ENCODE measurements at places on chromosomes 12 and 14.
A peak's percentile ranks its signal among the peaks of the same experiment; 100 is the strongest.

- no peak for DNase-seq
Observed at GRCh38 chr14:95829321-95829720, 47.3 kb upstream of the TUNAR start.

DNA sequence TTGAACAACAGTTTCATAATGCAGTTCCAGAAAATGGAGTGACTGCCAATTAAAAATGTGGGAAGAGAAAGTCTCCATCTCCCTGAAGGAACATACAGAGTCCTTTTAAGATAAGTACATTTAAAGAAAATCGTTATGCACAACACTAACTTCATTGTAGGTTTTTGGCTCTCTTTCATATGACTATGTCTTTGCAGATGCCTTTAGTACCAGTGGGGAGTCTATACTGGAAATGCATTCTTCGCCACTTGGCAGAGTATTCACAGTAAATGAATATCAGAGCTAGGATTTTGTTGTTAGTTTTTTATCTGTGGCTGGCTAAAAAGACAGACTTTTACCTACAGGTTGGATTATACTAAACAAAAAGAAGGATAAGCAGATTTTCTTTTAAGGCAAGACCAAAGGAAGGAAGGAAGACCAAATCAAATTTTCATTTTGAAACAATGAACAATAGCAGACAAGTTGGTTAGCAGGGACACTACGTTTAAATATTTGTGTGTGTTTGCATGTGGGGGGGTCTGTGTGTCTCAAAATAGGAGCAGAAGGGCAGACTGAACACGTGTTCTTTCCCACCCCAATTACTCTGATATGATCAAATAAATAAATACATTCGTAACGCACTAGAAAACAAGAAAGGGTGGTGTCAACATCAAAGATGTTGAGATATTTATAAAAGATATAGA is 124.5 kb downstream of the BTG1 start:
- DNase-seq: no peak

DNA sequence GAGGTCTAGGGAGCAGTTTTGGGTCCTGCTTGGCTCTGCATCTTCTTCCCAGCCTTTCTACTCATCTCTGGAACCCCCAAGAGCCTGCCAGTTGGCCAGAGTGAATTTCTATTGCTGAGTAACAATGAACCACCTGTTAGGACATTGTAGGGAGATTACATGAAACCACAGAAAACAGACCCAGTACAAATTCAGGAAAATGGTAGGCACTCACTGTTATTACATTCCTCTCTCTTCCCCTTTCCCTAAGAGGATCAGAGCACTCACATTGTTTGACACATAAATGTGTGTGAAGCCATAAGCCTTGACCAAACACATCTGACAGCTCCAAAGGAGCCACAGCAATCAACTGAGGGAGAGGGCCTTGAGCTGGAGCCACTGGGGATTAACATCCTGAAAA is 216.1 kb downstream of the TMEM132D start:
- DNase-seq: no peak

- DNase-seq: peak; percentile 68
Observed at GRCh38 chr12:93292731-93293566, 84.8 kb upstream of the NUDT4 start.

DNA sequence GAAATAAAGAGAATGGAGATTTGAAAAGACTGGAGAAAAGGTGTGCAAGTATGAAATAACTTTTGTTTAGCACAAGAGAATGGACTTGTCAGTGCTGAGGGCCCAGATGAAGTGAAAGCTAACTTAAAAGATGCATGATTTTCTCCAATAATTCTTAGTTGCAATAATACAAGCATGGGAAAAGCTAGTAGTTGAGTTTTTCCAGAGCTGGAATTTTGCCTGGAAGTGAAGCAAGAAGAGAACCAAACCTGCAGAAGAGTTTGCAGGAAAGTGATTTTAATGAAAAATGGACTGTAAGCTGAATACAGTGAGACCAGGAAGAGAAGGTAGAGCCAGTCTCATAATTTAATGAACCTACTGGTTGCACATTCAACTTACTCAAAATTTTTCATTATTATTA is 69.3 kb upstream of the FSCB start:
- DNase-seq: no peak

DNA sequence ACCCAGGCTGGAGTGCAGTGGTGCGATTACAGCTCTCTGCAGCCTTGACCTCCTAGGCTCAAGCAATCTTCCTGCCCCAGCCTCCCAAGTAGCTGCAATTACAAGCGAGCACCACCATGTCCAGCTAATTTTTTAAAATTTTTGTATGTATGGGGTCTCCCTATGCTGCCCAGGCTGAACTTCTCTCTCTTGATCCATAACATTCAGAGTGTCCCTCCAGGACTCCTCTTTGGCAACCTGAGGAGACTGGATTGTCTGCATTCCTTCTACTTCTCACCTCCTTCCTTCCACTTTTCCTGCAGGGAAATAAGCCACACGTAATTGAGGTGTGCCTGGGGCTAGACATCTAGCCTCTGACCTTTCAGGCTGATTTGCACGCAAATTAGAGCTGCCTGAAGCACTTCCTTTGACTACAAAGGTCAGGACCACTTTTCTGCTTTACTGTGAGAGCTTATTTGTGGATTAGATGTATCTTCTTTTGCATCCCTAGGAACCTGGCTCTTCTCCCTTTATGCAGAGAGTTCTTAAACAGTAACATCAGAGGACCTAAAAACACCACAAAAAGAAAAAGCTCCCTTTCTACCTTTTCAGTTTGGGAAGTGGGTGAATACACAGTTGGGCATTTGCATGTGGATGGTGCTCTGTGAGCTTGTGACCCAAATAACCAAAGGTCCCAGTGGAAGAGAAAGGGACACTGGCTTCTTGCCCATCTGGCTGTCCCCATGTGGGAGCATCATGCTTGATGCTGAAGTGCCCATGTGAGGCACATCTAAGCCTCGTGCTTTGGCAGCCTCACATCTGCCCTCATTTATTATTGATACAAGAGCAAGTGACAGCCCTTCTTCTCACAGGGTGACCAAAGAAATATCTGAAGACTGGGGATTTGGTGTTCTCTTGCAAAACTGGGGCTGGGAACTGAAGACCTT is 33.5 kb downstream of the PYGL start:
- no peak for DNase-seq

DNA sequence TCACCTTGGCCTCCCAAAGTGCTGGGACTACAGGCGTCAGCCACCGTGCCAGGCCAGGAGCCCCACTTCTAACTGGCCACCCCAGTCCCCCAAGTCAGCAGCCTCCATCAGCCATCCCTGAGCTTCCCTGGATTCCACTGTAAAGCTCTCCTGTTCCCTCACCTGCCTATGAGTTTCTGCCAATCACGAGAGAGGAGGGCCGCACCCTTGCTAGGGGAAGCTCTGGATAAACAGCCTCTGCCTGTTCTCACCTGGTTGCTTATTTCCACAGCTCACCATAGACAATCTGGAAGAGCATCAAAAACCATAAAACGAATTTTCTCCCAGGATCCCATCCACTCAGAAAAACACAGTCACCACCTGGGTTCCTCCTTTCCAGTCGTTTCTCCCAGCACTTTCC is 5.0 kb downstream of the CDCA4 start:
- no peak for DNase-seq

DNA sequence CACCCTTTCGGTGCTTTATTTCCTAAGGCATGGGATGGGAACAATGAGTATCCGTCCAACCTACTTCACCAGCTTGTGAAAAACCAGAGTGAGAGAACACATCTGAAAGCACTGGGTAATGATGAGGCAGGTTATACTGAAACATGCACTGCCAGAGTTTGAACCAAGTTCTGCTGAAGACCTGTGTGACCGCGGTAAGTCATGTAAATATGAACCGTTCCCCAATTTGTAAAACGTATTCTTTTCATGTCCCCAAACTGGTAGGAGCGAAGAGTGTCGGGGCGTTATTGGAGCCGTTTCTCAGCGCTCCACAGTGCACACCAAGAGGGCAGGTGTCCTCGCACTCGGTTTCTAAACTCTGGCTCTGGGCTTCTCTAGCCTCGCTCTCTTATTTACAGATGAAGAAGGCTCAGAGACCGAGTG is 788 bp upstream of the NGDN start:
- DNase-seq: no peak

GRCh38 chr12:108855284-108856169 is 1.9 kb downstream of the SSH1 start:
- no peak for DNase-seq

DNA sequence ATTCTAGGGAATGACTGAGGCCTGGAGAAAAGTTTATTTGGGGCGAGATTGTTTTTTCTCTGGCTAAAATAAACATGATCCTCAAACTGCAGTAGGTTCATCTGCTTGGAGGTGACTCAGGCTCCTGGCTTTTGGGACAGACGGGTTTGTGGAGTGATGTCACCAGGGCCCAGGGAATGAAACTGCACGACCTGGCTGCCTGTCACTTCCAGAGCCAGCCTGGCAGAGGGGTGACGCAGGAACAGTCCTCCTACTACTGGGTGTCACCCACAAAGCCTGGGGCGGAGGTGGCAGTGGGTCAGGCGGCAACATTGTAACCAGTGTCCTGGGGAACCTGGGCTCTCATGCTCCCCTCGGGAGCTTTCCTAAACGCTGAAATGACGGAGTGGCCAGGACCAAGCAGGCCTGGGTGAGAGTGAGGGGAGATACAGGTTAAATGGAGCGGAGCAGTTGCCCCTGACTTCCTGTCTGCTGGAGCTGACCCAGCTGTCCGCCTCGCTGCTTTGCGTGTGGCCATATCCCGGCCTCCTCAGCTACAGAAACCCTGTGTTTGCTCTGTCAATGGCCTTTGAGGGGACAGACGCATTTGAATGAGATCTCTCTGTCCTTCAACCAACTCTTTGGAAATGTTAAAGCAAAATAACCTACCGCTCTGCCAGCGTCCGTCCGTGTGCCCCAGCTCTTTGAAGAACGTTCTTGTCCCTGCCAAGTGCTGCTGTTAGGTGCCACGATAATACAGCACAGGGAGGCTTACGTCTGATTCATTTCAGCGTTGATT is 6.5 kb downstream of the HIP1R start:
- no peak for DNase-seq

DNA sequence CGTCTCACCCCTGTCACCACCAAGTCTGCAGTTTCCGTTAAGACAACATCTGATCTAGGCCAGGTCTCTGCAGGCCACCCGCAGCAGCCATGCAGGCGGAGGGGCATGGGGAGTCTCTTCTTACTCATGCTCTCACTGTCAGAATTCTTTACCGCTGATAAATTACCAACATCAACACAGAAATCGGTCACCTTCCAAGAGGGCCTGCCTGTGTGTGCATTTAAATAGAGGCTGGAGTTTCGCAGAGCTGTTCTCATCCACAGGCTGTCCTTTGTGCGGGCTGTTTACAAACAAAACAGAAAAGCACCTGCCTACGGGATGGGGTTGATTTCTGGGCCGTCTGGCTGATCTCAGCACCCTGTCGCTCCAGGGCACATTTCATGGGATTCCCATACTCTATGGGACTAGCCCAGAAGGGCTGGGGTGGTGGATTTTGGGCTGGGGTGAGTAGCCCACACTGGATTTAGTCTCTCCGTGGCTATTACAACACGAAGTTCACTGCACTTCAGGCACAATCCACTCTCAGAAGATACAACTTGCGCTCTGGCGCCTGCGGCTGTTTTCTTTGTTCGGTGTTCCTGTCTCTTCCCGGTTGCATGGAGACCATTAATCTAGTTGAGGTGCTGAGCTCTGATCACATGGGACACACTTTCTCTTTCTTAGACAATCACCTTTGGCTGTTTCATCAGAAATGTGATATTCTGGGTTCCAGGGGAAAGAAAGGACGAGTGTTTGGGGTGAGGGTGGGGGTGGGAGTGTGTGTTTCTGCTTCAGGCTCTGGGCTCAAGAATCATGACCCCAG is 331.1 kb downstream of the GLT1D1 start:
- DNase-seq: no peak

GRCh38 chr12:73452672-73453469 is 1084.8 kb upstream of the ATXN7L3B start:
- DNase-seq: no peak

DNA sequence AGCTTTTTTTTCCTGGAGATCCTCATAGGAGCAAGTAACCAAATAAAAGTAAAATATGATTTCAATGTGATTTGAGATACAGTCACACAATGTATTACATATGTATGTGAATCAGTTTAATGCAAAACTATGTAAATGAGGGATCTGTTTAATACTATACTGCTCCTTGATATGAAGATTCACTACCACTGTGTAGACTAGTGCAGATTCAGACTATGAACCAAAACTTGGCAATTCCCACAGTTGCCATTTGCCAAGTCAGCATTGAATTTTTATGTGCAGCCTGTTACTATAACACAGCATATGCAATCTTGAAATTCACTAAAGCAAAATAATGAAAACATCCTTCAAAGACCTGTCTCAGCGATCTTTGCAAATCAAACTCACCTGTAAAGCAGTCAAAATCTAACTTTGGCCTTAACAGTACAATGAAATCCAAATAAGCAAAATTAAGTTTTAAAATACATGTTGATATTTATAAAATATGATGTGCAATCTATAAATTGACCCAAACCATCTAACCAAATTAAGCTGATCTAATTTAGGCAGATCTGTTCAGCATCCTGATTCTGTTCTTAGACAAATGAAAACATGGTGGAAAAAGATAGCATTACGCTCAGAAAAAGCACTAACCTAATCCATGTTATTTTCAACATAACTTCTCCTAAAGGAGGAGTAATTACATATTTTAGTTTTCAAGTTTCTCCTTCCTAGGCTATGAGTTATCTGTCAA is 25.5 kb upstream of the LMNTD1 start:
- DNase-seq: no peak

- no peak for DNase-seq
Observed at GRCh38 chr14:26845151-26845818, 247.5 kb upstream of the NOVA1 start.

- no peak for DNase-seq
Observed at GRCh38 chr12:66584673-66585072, 94.2 kb downstream of the GRIP1 start.

- DNase-seq: no peak
Observed at GRCh38 chr12:89653-90052, 23.1 kb downstream of the IQSEC3 start.

DNA sequence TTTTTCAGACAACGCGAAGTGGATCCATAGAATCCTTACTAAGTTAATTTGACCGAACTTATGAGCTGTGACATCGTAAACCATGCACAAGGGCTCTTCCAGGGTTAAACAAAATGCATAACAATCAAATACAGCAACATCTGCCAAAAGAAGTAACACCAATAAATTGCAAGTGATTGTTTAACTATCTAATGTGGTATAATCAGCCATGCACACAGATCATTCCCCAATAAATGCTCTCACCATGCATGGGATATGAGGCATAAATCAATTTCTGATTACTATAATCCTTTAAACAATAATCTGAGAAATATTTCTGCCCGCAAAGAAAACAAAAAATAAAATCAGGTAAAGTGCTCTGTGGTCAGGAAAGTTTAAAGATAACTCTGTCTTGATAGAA is 7.7 kb upstream of the PLEKHG7 start:
- no peak for DNase-seq

DNA sequence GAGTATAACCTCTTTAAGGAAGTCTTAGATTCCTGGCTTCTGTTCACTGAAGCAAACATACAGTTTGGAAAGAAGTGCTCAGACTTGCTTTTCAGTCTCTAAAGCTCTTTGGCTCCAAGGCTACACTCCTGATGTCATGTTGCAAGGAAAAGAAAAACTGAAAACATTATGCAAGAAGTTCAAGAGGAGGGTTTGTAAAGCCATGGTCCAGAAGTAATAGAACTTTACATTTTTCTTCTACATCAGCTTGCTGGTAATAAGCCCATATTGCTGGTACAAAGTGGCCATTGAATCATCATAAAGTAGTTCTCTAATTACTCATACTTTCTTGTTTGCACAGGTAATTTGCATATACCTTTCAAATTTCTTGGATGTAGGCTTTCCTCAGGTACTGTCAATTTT is 83.6 kb downstream of the BBS10 start:
- DNase-seq: no peak

GRCh38 chr12:98296462-98297079 is 218.8 kb upstream of the TMPO start:
- no peak for DNase-seq
